Mammary microvascular endothelial cell (primary cell): ENCODE measurements at places on chromosomes 7 and 10. TPM values are rescaled to one million over a fixed set of nuclear protein-coding genes. Genes with fewer than 3 reads are reported as not detected.

Gene TAS2R3
- total RNA-seq: not detected in 2 replicates

Gene GSTO2
- total RNA-seq: 0.30 and 0.33 TPM in 2 replicates

Gene SPDYE6
- total RNA-seq: 0.07 TPM in 1 of 2 replicates, not detected in the other

Gene SFTPD
- total RNA-seq: not detected in 2 replicates

Gene MTURN
- total RNA-seq: 10.2 and 12.9 TPM in 2 replicates

Gene MACC1
- total RNA-seq: not detected in 2 replicates

Gene AOC1
- not detected in 2 replicates for total RNA-seq

Gene DOCK4
- total RNA-seq: 48.5 and 50.3 TPM in 2 replicates

Gene DRGX
- total RNA-seq: not detected in 2 replicates

Gene EPO
- not detected in 2 replicates for total RNA-seq

Gene TMEM236
- total RNA-seq: 0.79 and 0.80 TPM in 2 replicates

Gene CLCN1
- total RNA-seq: not detected in 2 replicates

Gene CUTC
- 15.8 and 19.1 TPM in 2 replicates for total RNA-seq

Gene HOXA1
- total RNA-seq: 2.3 and 3.0 TPM in 2 replicates

Gene UNC5B
- 3.1 and 3.3 TPM in 2 replicates for total RNA-seq

Gene PTTG1IP2
- total RNA-seq: not detected in 2 replicates

Gene FGL2
- 0.25 TPM in 1 of 2 replicates, not detected in the other for total RNA-seq

Gene CC2D2B
- not detected in 2 replicates for total RNA-seq

Gene EPHA1
- 0.07 TPM in 1 of 2 replicates, not detected in the other for total RNA-seq

Gene PIK3CG
- total RNA-seq: 4.7 and 5.8 TPM in 2 replicates

Gene PNLIPRP2
- not detected in 2 replicates for total RNA-seq

Gene TMEM176B
- not detected in 2 replicates for total RNA-seq

Gene INHBA
- total RNA-seq: 2.4 and 2.8 TPM in 2 replicates

Gene CYCS
- 75.1 and 93.4 TPM in 2 replicates for total RNA-seq

Gene MBLAC1
- 4.7 and 5.0 TPM in 2 replicates for total RNA-seq

Gene EGFR
- 3.1 and 3.5 TPM in 2 replicates for total RNA-seq

Gene PFKP
- total RNA-seq: 265 and 272 TPM in 2 replicates

Gene DNAJC12
- 0.39 and 0.53 TPM in 2 replicates for total RNA-seq

Gene H2AZ2
- total RNA-seq: 204 and 221 TPM in 2 replicates

Gene FAM149B1
- total RNA-seq: 6.9 and 10.0 TPM in 2 replicates

Gene ZNF239
- total RNA-seq: 0.44 and 1.9 TPM in 2 replicates

Gene FOXI2
- not detected in 2 replicates for total RNA-seq

Gene MBL2
- total RNA-seq: not detected in 2 replicates

Gene NME8
- total RNA-seq: not detected in 2 replicates

Gene GRID2IP
- not detected in 2 replicates for total RNA-seq

Gene MICALL2
- 20.2 and 24.1 TPM in 2 replicates for total RNA-seq

Gene ELAPOR2
- total RNA-seq: 39.5 and 44.4 TPM in 2 replicates

Gene MNX1
- total RNA-seq: not detected in 2 replicates

Gene CNPY1
- total RNA-seq: not detected in 2 replicates

Gene CCDC146
- total RNA-seq: 0.39 and 0.53 TPM in 2 replicates

Gene SLC4A2
- total RNA-seq: 123 and 130 TPM in 2 replicates

Gene SOSTDC1
- not detected in 2 replicates for total RNA-seq

Gene TEX36
- not detected in 2 replicates for total RNA-seq

Gene HOXA10
- 6.5 and 11.7 TPM in 2 replicates for total RNA-seq

Gene ARHGAP22
- 35.3 and 37.4 TPM in 2 replicates for total RNA-seq

Gene VWA2
- not detected in 2 replicates for total RNA-seq

Gene NKX2-3
- total RNA-seq: not detected in 2 replicates

Gene ETV1
- 6.5 and 8.2 TPM in 2 replicates for total RNA-seq
